ENCODE measurements at places on chromosomes 6 and 20. TPM values are rescaled to one million over a fixed set of nuclear protein-coding genes. Genes with fewer than 3 reads are reported as not detected.

DNA sequence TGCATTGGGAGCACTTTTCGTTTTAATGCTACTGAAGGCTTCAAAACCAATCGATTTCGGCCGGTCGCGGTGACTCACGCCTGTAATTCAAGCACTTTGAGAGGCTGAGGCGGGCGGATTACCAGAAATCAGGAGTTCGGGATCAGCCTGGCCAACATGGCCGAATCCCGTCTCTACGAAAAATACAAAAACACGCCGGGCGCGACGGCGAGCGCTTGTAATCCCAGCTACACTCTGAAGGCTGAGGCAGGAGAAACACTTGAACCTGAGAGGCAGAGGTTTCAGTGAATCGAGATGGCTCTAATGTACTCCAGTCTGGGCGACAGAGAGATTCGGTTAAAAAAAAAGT, 58.4 kb downstream of the TRIM38 start:
- peak overlapping the region; percentile 79 for H3K27ac ChIP-seq
- peaks cover 16% of the 10 kb centered on the region for H3K4me1 ChIP-seq
- no peaks in the 10 kb centered on the region for H3K36me3 ChIP-seq
- peak; percentile 74 for DNase-seq
- H3K27me3 ChIP-seq = no peaks in the 10 kb centered on the region

- H3K27ac ChIP-seq = no peak overlapping the region
- no peak for DNase-seq
- no peaks in the 10 kb centered on the region for H3K36me3 ChIP-seq
These were observed 281.2 kb upstream of the DEFB112 start for GRCh38 chr6:50330963-50331362.

DNA sequence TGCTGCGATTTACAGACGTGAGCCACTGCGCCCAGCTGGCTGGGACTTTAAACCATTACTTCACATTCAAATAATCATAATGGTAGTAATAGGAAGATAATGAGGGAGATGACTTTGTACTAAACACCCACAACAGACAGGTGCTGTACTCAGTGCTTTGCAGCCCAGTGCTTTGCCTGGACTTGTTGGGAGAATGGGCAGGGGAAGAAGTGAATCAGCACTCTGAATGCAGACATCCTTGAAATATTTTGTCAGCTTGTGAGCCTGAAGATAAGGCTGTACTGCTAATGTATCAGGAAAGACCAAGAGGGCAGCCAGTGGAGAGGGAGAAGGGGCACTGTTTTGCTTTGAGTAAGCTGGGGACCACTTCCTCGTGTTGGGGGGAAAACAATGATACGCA, 17.4 kb downstream of the NKX2-2 start:
- no peak overlapping the region for H3K27ac ChIP-seq
- H3K4me1 ChIP-seq = no peaks in the 10 kb centered on the region
- H3K4me3 ChIP-seq = no peak overlapping the region
- H3K27me3 ChIP-seq = peaks cover 21% of the 10 kb centered on the region

GRCh38 chr6:7140631-7141378, 33.0 kb downstream of the RREB1 start:
- DNase-seq = peak; percentile 66
- peaks cover 24% of the 10 kb centered on the region for H3K4me1 ChIP-seq
- peak overlapping the region; percentile 97 for H3K27ac ChIP-seq
- no peaks in the 10 kb centered on the region for H3K27me3 ChIP-seq
- H3K4me3 ChIP-seq = peak overlapping the region; percentile 69

GRCh38 chr20:7199861-7200260, 432.4 kb downstream of the BMP2 start:
- H3K4me1 ChIP-seq = no peaks in the 10 kb centered on the region
- DNase-seq = no peak
- H3K27ac ChIP-seq = no peak overlapping the region
- no peaks in the 10 kb centered on the region for H3K27me3 ChIP-seq
- no peaks in the 10 kb centered on the region for H3K36me3 ChIP-seq
- H3K4me3 ChIP-seq = no peak overlapping the region

GRCh38 chr6:52546678-52547077, 30.2 kb downstream of the TRAM2 start:
- peak overlapping the region; percentile 42 for H3K27ac ChIP-seq
- peaks cover 9% of the 10 kb centered on the region for H3K36me3 ChIP-seq
- peaks cover 66% of the 10 kb centered on the region for H3K4me1 ChIP-seq
- H3K4me3 ChIP-seq = no peak overlapping the region

GRCh38 chr20:1254254-1254653, 11.8 kb upstream of the SNPH start:
- no peak for DNase-seq
- no peak overlapping the region for H3K27ac ChIP-seq
- H3K27me3 ChIP-seq = peaks cover 12% of the 10 kb centered on the region
- H3K4me1 ChIP-seq = no peaks in the 10 kb centered on the region
- H3K4me3 ChIP-seq = no peak overlapping the region

DNA sequence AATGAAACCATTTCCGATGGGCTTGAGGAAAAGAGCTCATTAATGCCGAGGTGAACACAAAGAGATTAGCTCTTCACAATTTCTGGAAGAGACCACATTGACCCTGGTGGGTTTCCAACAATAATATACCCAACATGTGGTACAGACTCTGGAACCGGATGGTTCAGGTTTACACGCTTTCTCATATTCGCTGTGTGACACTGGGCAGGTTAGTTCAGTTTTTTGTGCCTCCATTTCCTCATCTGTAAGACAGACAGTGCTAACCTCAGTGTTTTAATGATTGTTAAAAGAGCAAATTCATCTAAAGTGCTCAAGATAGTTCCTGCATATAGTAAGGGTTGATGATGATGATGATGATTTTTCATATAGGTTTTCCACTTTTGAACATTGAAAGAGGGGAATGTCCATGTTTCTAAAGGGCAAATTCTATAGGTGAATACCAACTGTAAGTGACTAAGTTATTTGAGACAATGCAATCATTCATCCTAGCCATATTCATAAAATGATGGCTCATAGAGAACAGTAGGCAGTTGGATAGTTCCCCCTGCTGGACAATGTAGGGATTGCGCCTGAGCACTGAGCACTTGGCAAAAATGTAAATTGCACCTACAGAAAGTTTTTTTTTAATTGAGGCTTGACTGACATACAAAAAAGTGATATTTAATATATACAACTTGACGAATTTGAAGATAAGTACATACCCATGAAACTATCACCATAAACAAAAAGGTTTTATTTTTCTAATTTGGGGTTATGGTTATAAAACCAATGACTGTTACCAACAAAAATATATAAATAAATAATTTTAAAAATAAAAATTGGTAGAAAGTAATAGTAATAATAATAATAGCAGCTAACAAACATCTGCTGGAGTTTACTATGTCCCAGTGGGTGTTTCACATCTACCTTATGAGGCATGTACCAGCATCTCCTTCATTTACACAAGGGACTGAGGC, 2.1 kb upstream of the PERP start:
- no peak overlapping the region for H3K27ac ChIP-seq
- peaks cover 13% of the 10 kb centered on the region for H3K27me3 ChIP-seq
- H3K4me1 ChIP-seq = peaks cover 9% of the 10 kb centered on the region

GRCh38 chr6:72809746-72810379, 188.0 kb downstream of the KCNQ5 start:
- H3K4me1 ChIP-seq = peaks cover 14% of the 10 kb centered on the region
- H3K27me3 ChIP-seq = no peaks in the 10 kb centered on the region
- H3K36me3 ChIP-seq = no peaks in the 10 kb centered on the region
- H3K4me3 ChIP-seq = no peak overlapping the region
- DNase-seq = peak; percentile 14

GRCh38 chr6:68640491-68640835, 5.4 kb downstream of the ADGRB3 start:
- H3K4me1 ChIP-seq = no peaks in the 10 kb centered on the region
- no peak for DNase-seq
- no peaks in the 10 kb centered on the region for H3K36me3 ChIP-seq

GRCh38 chr20:19692685-19693119, 65.4 kb upstream of the RIN2 start:
- no peak overlapping the region for H3K27ac ChIP-seq
- no peaks in the 10 kb centered on the region for H3K27me3 ChIP-seq
- peaks cover 4% of the 10 kb centered on the region for H3K4me1 ChIP-seq
- DNase-seq = peak; percentile 22
- H3K36me3 ChIP-seq = no peaks in the 10 kb centered on the region

DNA sequence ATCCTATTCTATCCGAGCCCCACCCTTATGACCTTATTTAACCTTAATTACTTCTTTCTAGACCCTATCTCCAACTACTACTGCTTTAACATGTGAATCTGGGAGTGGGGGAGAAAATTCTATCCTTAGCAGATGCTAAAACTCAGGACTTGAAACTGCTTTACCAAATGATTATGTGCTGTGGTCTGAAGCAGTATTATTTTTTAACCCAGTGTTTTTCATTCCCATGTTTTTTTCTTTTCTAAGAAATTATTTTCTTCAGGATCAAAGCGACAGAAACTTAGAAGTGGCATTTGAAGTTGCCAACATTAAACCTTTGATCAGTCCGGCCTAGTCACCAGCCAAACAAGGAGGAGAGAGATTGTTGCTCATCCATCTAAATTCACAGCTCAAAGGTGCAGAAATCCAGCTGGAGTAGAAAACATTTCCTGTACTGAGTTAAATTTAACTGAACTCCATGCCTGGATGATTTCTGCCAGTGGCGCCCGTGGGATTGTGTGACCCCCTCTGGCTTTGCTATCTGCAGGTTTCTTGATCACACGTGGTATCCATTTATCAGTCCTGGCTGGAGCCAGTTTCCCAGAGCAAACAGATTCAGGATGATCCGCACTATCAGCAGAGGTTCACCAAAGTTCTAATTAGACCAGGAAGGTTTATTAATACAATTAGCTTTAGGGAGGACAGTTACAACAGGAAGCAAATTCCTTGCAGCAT, 300.5 kb downstream of the PLCB1 start:
- H3K4me1 ChIP-seq = peaks cover 1% of the 10 kb centered on the region
- H3K36me3 ChIP-seq = no peaks in the 10 kb centered on the region
- H3K4me3 ChIP-seq = no peak overlapping the region
- DNase-seq = no peak
- no peaks in the 10 kb centered on the region for H3K27me3 ChIP-seq

GRCh38 chr6:57267586-57268293, 45.6 kb upstream of the RAB23 start:
- peak overlapping the region; percentile 93 for H3K27ac ChIP-seq
- H3K36me3 ChIP-seq = no peaks in the 10 kb centered on the region
- peak; percentile 99 for DNase-seq
- no peak overlapping the region for H3K4me3 ChIP-seq
- H3K27me3 ChIP-seq = no peaks in the 10 kb centered on the region

GRCh38 chr20:8073024-8073832, 53.7 kb upstream of the TMX4 start:
- no peaks in the 10 kb centered on the region for H3K27me3 ChIP-seq
- peak overlapping the region; percentile 73 for H3K27ac ChIP-seq
- H3K36me3 ChIP-seq = no peaks in the 10 kb centered on the region
- H3K4me3 ChIP-seq = no peak overlapping the region

The GRM1 gene
- total RNA-seq = not detected

The ZNF391 gene
- 0.28 TPM for total RNA-seq

The FAM209A gene
- not detected for total RNA-seq
